Osteoblast (primary cell): ENCODE measurements at places on chromosomes 12 and 14. TPM values are rescaled to one million over a fixed set of nuclear protein-coding genes. Genes with fewer than 3 reads are reported as not detected.

SSPN gene
- 9.8 and 18.9 TPM in 2 replicates for total RNA-seq

RTN1 gene
- under 0.01 and 0.29 TPM in 2 replicates for total RNA-seq

RNASE1 gene
- total RNA-seq: 1.1 TPM in 1 of 2 replicates, not detected in the other

SERPINA10 gene
- not detected in 2 replicates for total RNA-seq

TBC1D30 gene
- total RNA-seq: 0.29 and 0.72 TPM in 2 replicates

KRT85 gene
- total RNA-seq: not detected in 2 replicates

NINJ2 gene
- 2.9 and 5.8 TPM in 2 replicates for total RNA-seq

CLECL1 gene
- not detected in 2 replicates for total RNA-seq

TMPRSS12 gene
- not detected in 2 replicates for total RNA-seq

CALCOCO1 gene
- 167 and 174 TPM in 2 replicates for total RNA-seq

- no peak overlapping the region for H3K4me3 ChIP-seq
- H3K36me3 ChIP-seq: no peaks in the 10 kb centered on the region
- no peaks in the 10 kb centered on the region for H3K27me3 ChIP-seq
These were observed 39.4 kb downstream of the RHOJ start for GRCh38 chr14:63243646-63244045.

- peaks cover 5% of the 10 kb centered on the region for H3K27me3 ChIP-seq
- no peaks in the 10 kb centered on the region for H3K4me1 ChIP-seq
- no peak overlapping the region for H3K4me3 ChIP-seq
- DNase-seq: no peak
- no peak overlapping the region for H3K27ac ChIP-seq
- H3K36me3 ChIP-seq: no peaks in the 10 kb centered on the region
These were observed 195.1 kb downstream of the IPO8 start for GRCh38 chr12:30500532-30500931.

GRCh38 chr12:5648692-5649359, 216.9 kb downstream of the NTF3 start:
- H3K4me3 ChIP-seq: no peak overlapping the region
- no peak for DNase-seq
- H3K4me1 ChIP-seq: peaks cover 2% of the 10 kb centered on the region
- H3K27ac ChIP-seq: no peak overlapping the region
- no peaks in the 10 kb centered on the region for H3K27me3 ChIP-seq

DNA sequence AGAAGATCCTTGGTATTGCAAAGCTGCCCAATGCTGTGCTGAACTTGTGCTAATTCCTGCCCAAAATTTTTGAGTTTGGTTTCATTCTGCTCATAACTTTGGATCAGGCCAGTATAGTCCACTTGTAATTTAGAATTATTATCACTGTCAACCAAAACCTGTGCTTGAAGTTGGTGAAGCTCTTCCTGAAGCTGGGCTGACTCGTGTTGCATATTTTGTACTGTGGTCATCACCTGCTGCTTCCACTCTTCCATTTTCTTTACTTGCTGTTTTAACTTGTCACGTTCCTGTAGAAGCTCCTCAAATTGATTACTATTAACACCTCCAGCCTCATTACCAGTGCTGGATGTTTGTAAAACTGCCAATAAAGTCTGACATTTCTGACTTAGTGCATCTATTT, 35.8 kb downstream of the TRIP11 start:
- peaks cover 36% of the 10 kb centered on the region for H3K36me3 ChIP-seq
- no peak overlapping the region for H3K27ac ChIP-seq
- H3K4me3 ChIP-seq: no peak overlapping the region
- no peaks in the 10 kb centered on the region for H3K4me1 ChIP-seq
- no peaks in the 10 kb centered on the region for H3K27me3 ChIP-seq
- DNase-seq: no peak

- no peak overlapping the region for H3K4me3 ChIP-seq
- no peaks in the 10 kb centered on the region for H3K27me3 ChIP-seq
- no peaks in the 10 kb centered on the region for H3K36me3 ChIP-seq
- H3K27ac ChIP-seq: no peak overlapping the region
These were observed 552.6 kb upstream of the ATP2B1 start for GRCh38 chr12:90261283-90261682.

GRCh38 chr12:71872401-71872800, 32.8 kb downstream of the TBC1D15 start:
- DNase-seq: no peak
- peak overlapping the region; percentile 34 for H3K27ac ChIP-seq
- peaks cover 5% of the 10 kb centered on the region for H3K4me1 ChIP-seq
- no peak overlapping the region for H3K4me3 ChIP-seq
- peaks cover 7% of the 10 kb centered on the region for H3K36me3 ChIP-seq

DNA sequence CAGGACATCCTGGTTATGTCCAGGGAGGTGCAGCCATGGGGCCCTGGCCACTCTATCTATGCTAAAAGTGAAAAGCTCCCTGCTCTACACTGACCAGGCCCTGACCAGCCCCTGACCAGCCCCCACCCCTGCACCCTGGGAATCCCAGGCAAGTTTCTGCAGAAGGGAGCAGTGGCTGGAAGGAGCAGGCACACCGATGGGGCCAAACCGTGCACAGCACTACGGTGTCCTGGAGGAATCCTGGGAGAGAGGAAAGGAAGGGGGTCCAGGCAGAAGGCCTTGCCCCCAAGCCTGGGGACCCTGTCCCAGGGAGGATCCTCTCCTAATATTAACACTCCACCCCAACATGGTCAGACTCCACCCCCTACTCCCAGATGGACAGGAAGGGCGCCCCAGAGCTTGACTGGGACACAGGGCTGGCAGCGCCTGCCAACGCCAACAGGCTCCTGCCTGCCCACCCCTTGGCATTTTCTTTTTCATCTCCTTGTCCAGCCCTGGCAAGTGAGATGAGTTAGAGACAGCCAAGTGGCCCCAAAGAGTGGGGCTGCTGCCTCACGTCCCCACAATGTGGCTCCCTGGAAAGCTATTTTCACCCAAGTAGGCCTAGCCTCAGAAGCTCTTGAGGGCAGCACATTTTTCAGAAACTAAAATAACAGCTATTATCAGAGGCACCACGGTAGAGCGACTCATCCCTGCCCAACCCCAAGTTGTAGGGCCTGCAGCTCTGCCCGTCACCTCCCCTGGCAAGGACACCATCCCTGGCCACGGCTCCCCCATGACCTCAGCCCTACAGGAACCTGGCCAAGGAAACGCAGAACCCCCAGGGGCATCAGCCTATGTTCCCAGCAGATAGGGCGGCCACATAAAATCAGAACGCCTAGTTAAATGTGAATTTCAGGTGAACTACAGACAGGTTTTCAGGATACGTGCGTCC, 82.6 kb downstream of the SCARB1 start:
- no peaks in the 10 kb centered on the region for H3K27me3 ChIP-seq
- H3K36me3 ChIP-seq: peaks cover 3% of the 10 kb centered on the region
- DNase-seq: no peak

DNA sequence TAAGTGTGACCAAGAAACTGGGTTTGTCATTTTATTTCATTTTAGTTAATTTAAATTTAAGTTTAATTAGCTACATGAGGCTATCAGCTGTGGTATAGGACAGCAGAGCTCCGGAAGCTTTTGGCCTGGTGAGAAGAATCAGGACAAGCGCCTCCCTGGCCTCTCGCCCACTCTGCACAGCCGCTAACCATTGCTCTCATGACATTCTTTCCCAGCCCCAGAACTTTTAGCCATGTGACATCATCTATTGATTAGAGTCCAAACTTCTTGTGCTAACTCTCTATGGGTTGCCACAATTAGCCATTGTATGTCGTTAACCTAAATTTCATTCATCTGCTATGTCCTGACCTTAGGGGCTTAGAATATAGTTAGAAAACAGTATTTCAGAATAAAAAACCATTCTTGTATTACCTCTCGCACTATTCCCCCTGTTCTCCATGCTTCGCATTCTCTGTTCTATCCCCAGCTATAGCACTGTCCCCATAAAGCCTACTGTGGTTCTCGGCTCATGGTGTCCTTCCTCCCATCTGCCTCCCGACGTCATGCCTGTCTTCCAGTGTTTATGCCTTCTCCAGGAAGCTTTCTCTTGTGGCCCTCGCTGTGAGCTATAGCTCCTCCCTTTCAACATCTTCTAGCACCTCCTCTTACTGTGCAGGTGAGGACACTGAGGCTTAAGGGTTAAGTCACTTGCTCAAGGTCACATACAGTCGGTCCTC, 23.5 kb downstream of the SSH1 start:
- H3K27me3 ChIP-seq: no peaks in the 10 kb centered on the region
- peaks cover 77% of the 10 kb centered on the region for H3K4me1 ChIP-seq
- H3K36me3 ChIP-seq: peaks cover 67% of the 10 kb centered on the region
- no peak for DNase-seq
- peak overlapping the region; percentile 99 for H3K27ac ChIP-seq
- H3K4me3 ChIP-seq: no peak overlapping the region

- H3K27me3 ChIP-seq: no peaks in the 10 kb centered on the region
- H3K4me3 ChIP-seq: peak overlapping the region; percentile 43
- peaks cover 41% of the 10 kb centered on the region for H3K4me1 ChIP-seq
- DNase-seq: peak; percentile 86
These were observed 9.9 kb downstream of the GPRC5A start for GRCh38 chr12:12901158-12901791.

DNA sequence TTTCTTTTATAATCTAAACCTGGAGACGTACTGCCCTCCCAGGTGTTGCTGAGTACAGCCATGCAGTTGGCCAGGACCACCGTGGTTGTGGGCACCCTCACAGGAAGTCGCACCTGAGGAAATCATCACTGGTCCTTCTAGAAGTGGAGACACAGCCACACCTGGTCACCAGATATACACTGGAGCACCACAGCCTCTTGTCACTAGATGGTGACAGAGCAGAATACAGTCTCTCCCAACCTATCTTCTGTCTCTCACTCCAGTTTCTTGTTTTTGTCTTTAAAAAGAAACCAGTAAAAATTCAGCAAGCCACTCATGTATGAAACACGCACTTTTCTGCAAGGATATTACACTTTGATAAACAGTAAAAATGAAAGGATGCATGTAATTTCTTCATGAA, 43.1 kb upstream of the GPHB5 start:
- no peak for DNase-seq
- H3K4me1 ChIP-seq: no peaks in the 10 kb centered on the region
- H3K4me3 ChIP-seq: no peak overlapping the region
- H3K36me3 ChIP-seq: no peaks in the 10 kb centered on the region
- H3K27ac ChIP-seq: no peak overlapping the region

DNA sequence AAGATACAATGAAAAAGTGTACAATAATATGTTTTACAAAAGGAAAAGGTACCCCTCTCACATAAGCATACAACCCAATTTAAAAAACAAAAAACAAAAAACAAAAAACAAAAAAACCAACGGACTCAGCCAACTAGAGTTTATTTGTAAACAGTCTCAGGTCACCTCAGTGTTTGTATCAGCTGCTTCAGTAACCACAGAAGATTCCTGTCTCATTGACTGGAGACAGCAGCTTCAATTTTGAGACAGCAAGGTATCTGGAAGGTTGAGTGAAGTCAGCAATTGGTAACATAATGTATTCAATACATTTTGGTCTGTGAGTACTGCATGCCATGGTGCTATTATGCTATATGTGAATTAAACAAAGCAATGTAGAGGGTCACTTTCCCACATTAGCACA, 201.7 kb downstream of the AKAP6 start:
- no peak for DNase-seq
- H3K27me3 ChIP-seq: peaks cover 6% of the 10 kb centered on the region
- no peak overlapping the region for H3K27ac ChIP-seq
- no peaks in the 10 kb centered on the region for H3K4me1 ChIP-seq
- H3K36me3 ChIP-seq: no peaks in the 10 kb centered on the region
- no peak overlapping the region for H3K4me3 ChIP-seq

GRCh38 chr14:51692646-51693045, 40.9 kb downstream of the FRMD6 start:
- no peaks in the 10 kb centered on the region for H3K27me3 ChIP-seq
- DNase-seq: peak; percentile 62
- H3K36me3 ChIP-seq: peaks cover 74% of the 10 kb centered on the region

DNA sequence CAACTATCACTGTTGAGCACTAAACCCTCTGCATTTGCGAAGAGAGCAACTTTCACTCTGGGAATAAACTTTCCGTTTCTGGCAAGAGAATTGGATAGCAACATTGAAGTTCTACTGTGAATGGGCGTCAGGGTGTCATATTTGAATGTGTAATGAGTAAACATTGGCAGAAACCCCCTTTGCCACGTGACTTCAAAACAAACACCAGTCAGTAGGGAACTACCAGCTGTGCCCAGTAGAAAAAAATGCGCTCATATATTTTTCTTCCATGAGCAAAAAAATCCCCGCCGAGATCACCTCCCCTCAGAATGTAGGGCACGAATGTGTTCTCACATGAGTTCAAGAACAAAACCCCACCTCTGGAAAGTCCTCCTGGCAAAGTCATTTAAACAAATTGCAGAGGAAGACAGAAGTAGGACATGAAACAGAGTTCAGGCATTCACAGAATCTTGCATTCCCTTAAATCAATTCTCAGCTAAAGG, 80.6 kb downstream of the BTG1 start:
- peak; percentile 5 for DNase-seq
- H3K4me3 ChIP-seq: peak overlapping the region; percentile 36
- H3K4me1 ChIP-seq: peaks cover 21% of the 10 kb centered on the region
- H3K27ac ChIP-seq: no peak overlapping the region
- no peaks in the 10 kb centered on the region for H3K27me3 ChIP-seq
- H3K36me3 ChIP-seq: no peaks in the 10 kb centered on the region
